ENCODE measurements at places on chromosomes 6 and 20.

GRCh38 chr6:51209651-51210050, 391.0 kb downstream of the TFAP2B start:
- DNase-seq = no peak

DNA sequence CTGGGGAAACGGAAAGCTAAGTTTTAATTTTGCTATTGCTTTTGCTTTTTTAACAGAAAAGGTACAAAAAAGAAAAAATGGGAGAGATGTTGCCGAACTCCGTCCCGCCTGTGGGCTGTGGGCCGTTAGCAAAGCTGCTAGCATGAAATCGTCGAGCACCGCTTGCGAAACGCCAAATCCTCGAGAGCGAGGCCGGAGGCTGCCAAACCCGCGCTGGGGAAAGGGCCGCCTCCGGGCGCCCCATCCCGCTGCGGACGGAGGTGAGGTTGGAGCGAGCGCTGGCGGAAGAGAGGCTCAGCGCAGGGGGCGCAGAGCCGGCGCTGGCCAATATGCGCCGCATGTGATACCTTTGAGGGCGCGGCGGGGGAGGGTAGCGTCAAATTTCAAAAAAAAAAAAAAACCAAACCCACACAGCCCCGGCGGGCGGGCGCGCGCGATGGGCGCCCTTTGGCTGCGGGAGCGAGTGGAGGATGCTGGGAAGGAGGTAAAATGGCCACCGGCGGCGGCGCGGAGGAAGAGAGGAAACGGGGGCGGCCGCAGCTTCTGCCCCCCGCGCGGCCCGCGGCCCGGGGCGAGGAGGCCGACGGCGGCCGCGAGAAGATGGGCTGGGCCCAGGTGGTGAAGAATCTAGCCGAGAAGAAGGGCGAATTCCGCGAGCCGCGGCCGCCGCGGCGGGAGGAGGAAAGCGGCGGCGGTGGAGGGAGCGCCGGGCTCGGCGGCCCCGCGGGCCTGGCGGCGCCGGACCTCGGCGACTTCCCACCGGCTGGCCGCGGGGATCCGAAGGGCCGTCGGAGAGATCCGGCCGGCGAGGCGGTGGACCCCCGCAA, at the start of gene ZCCHC3:
TSS of gene ZCCHC3 (plus strand) at position 473 of the 827 bp plus-strand sequence. CDS start at position 490, 17 bp downstream.
- peak; percentile 91 for DNase-seq

DNA sequence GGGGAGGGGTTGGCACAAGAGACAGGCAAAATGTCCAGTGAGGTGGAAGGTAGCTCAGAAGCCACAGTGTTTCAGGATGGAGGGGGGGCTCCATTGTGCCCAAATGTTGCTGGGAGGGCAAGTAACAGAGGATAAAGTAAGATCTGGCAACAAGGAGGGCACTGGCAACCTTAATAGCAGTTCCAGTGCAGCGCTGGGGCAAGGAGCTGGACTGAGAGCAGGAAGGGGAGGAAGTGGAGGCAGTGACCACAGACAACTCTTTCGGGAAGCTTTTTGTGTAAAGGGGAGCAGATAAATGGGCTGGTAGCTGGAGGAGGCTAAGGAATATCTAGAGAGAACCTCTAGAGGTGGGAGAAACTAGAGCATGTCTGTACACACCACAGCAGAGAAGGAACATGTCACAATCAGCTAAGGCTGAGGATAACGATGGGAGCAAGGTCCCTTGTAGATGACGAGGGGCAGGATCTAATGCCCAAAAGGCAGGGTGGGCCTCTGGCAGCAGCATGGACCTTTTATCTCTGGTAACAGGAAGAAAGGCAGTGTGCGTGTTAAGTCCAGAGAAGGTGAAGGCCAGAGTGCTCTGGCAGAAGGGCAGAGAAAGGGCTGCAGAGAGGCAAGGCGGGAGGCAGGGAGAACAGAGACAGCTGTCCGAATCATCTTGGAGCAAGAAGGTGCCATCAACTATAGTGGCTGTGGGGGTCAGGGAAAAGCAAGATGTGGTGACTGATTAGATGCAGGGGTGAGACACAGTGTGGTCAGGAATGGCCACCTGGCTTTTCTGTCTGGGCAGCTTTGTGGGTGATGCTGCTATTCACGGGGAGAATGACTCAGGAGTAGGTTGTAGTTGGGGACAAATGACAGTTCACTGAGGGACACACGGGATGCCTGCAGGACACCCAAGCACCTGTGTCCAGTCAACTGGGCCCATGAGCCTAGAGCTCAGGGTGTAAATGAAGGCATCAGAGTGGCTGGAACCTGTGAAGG, 17.4 kb downstream of the TMEM242 start:
- DNase-seq = peak; percentile 35

DNA sequence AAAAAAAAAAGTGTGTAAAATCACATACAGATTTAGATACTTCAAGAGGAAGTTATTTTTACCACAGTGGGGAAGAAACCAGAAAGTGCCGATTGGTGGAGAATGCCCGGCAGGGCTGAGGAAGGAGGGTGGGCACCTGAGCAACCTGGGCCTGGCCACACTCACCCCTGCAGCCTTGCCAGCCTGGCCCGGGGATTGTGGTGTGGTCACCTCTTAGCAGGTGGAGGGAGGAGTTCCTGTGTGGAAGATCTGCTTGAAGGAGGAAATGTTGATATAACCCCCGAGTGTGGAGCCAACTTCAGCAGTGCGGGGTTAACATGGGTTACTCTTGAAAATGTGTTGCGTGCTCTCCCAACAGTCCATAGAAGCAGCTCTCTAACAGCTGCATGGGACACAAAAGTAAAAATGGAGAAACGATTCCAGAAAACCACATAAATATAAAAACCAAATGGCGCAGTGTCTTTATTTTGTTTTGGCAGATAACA, 14.7 kb downstream of the UST start:
- DNase-seq = no peak

GRCh38 chr6:31289788-31290187, 17.9 kb upstream of the HLA-C start:
- no peak for DNase-seq

GRCh38 chr6:56595490-56596122, 47.1 kb downstream of the DST start:
- DNase-seq = peak; percentile 73

DNA sequence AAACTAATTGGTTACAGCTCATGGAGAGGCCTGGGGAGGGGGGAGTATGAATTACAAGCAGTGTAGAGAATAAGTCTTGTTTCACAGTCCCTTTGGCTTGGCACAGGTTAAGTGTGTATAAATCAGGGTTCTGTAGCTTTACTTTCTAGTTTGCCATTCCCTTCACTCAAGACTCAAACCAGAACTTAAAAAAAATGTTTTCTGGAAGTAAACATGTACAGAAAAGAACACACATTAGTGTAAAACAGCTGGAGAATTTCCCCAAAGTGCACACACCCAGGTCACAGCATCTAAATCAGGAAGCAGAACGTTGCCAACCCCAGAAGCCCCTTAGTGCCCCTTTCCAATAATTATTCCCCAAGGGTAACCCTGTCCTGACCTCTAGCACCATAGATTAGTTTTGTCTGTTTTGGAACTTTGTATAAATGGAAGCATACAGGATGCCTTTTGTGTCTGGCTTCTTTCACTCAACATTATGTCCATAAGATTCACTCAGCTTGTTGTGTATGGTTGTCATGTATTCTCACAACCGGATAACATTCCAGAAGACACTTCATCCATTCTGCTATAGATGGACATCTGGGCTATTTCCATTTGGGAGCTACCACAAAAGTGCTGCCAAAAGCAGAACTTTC, 33.7 kb upstream of the SCUBE3 start:
- DNase-seq = no peak

DNA sequence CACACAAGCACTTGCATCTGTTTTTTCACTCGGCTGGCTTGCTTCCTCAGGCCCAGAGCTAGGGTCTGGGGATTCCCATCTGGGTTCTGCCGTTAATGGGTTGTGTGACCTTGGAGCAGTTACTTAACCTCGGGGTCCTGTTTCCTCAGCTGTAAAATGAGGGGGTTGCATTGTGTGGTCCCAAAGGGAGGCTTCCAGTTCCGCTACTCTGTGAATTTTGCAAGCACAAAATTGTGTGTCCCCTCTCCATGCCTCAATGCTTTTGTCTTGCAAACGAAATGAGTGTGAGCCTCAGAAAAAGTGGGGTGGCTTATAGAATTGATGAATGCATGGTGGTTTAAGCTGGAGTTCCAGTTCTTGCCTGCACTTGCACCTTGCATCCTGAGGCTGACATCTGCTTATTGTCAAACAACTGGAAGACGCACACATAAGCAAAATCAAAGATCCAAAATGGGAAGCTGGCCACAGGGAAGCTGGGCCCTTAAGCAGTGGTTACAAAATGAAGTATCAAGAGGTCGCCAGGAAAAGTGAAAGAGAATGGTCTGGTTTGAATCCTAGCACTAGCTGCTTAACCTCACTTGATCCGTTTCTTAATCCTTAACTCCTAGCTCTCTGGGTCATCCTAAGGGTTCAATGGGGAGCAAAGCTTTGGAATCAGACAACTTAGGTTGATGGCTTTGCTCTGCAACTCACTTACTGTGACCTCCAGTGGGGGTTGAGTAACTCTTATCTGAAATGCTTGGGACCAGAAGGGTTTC, 490.6 kb downstream of the DHX35 start:
- DNase-seq = no peak

DNA sequence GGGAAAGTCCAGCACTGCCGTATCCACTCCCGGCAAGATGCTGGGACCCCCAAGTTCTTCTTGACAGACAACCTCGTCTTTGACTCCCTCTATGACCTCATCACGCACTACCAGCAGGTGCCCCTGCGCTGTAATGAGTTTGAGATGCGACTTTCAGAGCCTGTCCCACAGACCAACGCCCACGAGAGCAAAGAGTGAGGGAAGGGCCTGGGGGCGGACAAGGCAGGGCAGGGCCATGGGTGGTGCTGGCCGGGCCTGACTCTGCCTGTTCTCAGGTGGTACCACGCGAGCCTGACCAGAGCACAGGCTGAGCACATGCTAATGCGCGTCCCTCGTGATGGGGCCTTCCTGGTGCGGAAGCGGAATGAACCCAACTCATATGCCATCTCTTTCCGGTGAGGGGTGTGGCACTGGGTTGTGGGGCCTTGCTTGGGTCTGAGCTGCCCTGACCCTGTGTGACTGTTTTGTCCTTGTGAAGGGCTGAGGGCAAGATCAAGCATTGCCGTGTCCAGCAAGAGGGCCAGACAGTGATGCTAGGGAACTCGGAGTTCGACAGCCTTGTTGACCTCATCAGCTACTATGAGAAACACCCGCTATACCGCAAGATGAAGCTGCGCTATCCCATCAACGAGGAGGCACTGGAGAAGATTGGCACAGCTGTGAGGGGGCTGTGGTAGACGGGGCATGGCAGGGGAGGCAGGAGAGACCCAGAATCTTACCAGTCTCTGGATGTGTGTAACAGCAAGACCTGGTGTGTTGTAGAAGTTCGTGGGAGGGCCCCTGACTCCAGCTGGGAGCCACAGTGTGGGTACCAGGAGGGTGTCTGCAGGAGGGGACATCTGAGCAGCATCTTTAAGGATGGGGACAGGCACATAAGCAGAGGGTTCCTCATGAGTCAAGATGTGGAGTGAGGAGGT, 29.1 kb downstream of the PLCG1 start:
- no peak for DNase-seq

DNA sequence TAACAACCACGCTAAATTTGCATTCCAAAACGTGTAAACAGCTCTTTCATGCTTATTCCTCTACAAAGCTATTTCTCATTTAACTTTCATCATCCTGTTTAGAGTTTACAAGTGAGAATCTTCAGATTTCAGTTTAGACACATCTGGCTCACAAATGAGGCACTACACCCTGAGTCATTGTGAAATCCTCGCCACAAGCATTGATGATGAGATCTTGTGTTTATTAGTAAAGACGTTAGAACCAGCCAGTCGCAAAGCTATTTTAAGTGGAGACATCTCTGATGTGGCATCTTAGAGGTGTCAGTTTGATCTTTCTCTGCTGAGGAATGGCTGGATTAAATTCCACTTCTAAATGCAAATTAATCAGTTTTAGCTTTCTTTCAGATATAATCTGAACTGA, 8.3 kb upstream of the ISM1 start:
- no peak for DNase-seq

DNA sequence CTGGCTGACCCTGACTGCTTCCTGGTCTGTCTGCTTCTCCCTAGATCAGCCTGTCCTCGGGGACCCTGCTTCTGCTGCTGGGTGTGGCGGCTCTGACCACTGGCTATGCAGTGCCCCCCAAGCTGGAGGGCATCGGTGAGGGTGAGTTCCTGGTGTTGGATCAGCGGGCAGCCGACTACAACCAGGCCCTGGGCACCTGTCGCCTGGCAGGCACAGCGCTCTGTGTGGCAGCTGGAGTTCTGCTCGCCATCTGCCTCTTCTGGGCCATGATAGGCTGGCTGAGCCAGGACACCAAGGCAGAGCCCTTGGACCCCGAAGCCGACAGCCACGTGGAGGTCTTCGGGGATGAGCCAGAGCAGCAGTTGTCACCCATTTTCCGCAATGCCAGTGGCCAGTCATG, 6.3 kb downstream of the NRSN2 start:
- no peak for DNase-seq
